ENCODE measurements at places on chromosomes 2 and 18.

DNA sequence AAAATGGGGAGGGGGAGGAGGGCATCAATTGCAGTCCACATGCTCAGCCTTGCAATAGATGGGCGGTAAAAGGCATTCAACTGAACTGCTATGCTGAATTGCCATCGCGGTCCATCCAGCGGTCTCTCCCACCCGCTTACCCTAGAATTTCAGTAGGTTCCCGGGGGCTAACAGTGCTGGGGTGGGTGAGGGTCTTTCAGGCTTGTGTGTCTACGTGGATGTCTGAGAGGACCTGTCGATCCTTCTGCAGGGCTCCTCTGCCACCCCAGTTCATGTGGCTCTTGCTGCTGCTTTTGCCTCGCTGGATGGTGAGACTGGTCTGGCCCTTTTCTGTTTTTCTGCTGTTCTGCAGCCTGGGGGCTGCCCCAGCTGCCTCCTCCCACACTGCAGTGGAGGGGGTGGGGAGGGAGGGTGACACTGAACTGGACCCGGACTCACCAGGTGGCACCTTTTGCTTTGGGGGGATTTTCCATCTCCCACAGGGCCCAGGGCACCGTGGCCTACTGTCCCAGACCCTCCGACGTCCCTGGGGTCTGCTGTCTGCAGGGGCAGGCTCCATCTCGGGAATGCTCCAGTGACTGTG is 14.1 kb downstream of the ACKR3 start:
- DNase-seq = peak; percentile 64

GRCh38 chr2:80151651-80152050 is 152.9 kb downstream of the LRRTM1 start:
- no peak for DNase-seq

DNA sequence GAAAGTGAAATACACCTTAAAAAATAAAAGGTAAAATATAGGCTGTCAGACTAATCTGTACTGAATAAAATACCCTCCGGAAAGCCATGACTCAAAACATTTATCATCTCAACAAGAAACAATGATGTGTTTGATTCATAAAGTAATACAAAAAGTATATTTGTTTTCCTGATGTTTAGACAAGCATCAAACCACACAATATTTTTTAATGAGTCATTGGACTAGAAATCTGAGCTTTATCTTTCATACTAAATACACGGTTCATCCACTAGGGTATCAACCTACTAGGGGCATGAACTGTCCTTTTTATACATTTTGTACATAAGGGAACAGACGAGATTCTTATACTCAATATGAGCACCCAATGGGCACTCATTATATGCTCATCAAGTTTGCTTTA is 31.3 kb downstream of the CD226 start:
- no peak for DNase-seq

DNA sequence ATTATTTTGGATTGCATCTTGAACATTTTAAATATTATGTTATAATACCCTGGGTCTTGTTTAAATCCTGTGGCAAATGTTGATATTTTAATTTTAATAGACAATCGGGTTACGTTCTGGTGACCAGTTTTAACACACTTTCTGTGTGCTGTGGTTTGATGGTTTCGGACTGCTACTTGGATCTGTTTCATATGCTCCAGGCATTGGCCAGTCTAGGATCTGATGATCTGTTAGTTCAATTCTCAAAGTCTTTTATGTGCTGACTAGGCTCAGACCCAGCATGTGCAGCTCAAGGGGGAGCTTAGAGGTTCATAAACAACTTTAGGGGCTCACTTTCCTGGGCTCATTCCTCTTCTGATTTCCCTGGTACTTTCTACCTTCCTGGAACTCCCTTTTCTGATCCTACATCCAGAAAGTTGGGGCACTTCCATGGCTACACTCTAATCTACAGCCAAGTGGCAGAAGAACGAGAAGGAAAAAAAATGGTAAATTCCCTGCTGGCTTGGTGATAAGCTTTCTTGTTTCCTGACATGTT is 5.0 kb upstream of the ZBTB14 start:
- DNase-seq = no peak

DNA sequence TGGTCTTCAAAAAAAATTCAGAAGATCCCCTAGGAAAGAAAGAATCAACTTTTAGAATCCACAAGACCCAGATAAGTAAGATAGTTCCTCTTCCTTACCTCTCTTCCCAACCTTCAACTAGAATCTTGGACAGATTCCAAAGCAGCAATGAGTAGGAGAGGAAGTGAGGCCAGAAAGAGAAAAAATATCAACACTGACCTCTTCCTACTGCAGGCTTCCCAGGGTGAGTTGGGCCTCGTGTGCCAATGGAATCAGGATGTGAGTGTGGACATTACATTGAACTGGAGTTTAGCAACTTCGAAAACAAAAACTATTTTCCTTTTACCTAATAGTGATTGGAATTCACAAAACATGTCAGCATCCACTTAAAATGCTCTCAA is 102.5 kb upstream of the PIEZO2 start:
- DNase-seq = no peak

- DNase-seq = no peak
These were observed 116.0 kb downstream of the ZEB2 start for GRCh38 chr2:144403933-144404332.

- DNase-seq = no peak
These were observed 39.6 kb upstream of the BOD1L2 start for GRCh38 chr18:57107140-57107832.

DNA sequence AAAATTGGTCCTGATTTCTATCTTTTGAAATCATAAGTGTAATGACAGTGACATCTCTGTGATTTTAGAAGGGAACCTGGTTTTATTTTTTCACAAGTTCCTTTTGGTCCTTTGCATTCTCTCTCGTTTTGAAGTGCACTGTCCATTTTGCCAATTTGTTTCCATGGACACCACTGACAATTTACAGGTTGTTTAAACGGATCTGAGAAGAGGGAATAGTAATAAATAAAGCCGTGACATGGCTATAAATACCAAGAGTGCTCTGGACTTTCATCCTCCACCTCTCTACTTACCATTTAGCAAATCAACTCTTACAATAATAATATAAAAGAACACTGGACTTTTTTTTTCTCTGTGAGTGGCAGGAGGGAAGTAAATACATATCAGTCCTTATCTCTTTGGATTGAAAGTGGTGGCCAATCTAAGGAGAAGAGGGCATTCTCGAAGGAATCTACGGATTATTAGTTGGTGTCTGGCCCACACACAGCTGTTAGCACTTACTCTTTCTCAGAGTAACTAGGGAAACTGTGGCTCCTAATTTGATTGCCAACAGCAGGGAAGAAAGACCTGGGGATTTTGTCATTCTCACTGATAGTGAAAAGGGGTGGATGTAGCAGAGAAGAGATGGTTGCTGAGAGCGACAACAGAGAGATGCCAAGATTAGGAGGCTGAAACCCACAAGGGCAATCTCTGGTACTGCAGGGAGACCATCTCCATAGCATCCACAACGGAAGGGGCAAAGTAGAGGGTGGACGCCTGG is 108.7 kb upstream of the FSHR start:
- DNase-seq = no peak

GRCh38 chr2:195307751-195308150 is 349.3 kb upstream of the SLC39A10 start:
- peak; percentile 25 for DNase-seq

GRCh38 chr2:103847276-103847675 is 1006.6 kb upstream of the POU3F3 start:
- no peak for DNase-seq

- DNase-seq = no peak
These were observed 9.6 kb downstream of the IMMT start for GRCh38 chr2:86185517-86186212.

DNA sequence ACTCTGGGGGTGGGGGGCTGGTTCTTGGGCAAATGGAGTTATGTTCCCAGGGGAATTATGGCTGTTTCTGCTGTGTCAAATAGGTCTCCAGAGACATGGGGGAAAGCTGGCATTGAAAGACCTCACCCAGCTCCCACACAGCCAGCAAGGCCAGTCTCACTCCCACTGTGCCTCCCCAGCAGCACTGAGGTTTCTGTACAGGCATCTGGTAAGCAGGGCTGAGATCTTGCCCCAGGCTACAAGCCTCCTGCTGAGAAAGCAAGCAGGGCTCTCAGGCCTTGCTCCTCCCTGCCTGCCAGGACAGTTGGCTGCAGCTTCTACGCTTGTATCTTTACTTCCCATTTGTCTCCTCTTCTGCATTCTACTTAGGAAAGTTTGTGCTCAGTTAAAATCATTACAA is 50.5 kb upstream of the FHOD3 start:
- peak; percentile 91 for DNase-seq

DNA sequence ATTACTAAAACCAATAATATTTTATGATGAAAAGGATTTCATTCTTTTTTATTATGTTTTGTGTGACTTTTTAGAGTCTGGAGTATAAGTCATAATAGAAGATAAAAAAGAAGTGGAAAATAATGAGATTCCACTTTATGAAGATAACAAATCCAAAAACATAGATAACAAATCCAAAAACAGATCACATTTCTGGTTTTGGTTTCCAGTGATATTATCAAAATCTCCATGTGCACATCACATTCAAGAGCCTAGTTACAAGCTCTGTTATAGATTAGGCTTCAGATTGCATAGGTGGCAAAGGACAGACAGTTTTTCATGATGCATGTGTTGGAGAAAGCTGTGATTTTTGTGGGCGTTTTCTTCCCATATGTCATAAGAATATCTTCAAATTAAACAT is 648.2 kb downstream of the STK39 start:
- no peak for DNase-seq

DNA sequence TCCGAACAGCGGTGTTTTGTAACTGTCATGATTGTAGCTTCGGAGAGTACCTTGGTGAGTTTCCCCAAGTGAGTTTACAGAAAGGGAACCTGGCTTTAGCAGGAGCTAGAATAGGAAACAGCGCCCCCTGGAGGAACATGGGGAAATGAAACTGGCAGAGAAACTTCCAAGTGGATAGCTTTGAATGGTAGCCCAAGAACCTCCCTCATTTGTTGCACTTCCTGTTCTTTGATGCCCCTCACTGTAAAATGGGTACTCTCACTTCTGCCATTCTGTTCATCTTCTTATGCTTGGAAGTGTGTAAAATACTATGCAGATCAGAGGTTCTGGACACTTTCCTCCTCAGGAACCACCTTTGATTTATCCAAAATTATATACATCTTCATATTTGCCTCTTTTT is 36.2 kb downstream of the CHST10 start:
- peak; percentile 78 for DNase-seq

DNA sequence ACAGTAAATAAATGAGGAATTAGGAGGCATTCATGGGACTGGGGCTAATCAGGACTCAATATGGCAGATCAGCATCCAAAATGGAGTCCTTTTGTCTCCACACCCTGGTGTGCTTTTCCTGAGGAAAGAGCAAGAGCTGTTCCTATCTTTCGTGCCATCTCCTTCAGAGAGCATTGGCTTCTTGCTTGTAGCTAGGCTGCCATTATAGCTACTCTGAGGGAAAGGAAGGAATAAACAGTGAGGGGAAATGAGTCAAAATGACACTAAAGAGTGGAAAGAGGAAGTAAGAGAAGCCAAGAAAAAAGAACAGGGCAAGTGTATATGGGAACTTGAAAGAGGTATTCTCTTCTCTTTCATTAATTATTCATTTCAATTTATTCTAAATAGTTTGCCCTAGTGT is 8.4 kb upstream of the NMI start:
- DNase-seq = no peak

- DNase-seq = no peak
These were observed 95.0 kb downstream of the RNF144A start for GRCh38 chr2:7012141-7012764.

- DNase-seq = no peak
These were observed 29.1 kb downstream of the SP140L start for GRCh38 chr2:230356084-230356483.

DNA sequence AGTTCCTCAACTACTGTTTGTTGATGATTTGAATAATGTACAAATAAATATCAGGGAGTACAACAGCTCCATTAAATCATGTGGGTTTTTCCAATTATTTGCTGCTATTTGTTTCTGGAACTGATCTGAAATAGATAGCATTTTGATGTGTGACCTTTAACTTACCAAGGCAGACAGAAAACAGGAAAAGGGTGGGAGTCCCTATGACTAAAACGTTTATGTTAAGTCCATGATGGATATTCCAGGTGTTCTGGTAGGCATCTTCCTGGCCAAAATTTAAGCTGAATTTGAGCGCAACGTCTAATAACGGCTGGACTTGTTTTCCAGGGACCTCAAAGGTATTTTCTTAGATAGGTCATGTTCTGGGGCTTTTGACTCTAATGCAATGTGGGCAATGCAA is 41.6 kb downstream of the WIPF1 start:
- DNase-seq = no peak

DNA sequence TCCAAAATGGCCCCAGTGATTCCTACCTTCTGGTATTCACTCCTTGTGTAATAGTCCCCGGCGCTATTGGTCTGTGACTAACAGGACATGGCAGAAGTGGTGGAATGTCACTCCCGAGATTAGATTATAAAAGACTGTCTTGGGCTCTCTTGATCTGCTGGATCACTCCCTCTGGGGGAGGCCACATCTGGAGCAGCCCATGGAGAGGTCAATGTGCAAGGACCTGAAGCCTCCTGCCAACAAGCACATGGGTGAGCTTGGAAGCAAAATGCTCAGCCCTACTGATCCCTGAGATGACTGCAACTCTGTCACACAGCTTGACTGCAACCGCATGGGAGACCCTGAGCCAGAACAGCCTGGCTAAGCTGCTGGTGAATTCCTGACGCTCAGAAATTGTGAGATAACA is 94.3 kb upstream of the GLI2 start:
- DNase-seq = no peak

GRCh38 chr18:65942854-65943253 is 192.0 kb downstream of the CDH7 start:
- DNase-seq = no peak

GRCh38 chr2:36708041-36708741 is 11.7 kb downstream of the VIT start:
- DNase-seq = no peak

DNA sequence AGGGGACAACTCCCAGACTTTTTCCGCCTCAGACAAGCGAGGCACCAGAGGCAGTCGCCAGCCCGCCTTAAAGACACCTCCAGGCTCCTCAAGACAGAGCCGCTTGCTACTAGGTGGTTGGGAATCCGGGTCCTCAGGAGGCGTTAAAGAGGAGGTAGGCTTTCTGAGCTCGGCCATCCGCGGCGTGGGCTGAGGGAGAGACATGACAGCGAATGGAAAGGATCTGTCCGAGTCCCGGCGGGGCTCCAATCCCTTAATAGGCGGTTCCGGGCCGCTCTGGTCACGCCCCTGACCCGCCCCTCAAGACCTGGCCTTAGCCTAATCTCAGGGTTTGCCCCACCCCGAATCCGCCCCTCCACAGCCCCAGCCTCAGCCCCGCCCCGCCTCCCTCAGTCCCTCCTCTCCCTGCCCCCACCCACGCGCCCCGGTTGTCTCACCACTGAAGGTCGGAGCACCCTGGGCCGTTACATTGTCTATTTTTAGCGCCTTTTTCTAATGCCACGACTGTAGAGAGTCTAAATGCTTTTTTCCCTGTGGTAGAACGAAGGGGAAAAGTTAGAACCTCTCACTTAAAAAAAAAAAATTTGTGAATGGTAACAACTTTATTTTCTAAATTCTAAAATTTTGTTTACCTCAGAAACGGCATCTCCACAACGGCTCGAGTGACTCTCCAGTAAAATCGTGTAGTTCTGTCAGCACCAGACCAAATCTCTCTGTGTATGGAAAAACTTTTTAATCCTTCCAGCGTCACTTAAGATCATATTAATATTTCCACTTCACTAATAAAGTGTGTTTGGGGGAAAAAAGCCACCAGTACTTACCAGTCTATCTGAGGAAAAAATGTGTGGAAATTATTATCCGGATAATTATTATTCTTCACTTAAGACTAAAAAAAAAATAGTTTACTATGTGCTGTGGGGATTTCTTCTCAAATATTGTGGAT is at the start of gene RAD51AP2:
Gene RAD51AP2, minus strand, starts transcription at position 229 of the 943 bp plus-strand sequence. Its CDS starts 25 bp downstream, at position 204.
- DNase-seq = peak; percentile 93

All from ELF-1 (cell line).